ENCODE measurements at places on chromosomes 12 and 14.

GRCh38 chr14:99241325-99242010, 30.5 kb downstream of the BCL11B start:
- H3K27me3 ChIP-seq, result no peaks in the 10 kb centered on the region
- no peak overlapping the region for H3K4me3 ChIP-seq
- DNase-seq, result no peak
- no peak overlapping the region for H3K27ac ChIP-seq

DNA sequence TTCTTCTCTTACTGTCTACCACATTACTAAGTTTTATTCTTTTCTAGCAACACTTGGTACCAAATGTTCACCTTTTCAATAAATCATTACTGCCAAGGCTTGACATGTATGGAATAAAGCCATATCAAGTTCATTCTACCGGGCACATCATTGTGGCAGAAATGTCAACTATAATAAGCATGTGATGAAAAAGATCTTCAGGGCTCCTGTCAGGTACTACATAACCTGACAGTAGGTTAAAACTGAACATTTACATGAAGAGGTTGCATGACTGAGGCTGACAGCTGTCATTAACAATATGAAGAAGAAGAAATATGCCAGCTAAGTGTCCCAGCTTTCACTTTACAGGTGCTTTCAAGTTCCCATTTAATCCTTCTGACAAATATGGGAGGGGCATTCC, 178.9 kb downstream of the KCNH5 start:
- H3K27ac ChIP-seq, result no peak overlapping the region
- H3K4me3 ChIP-seq, result no peak overlapping the region
- H3K27me3 ChIP-seq, result no peaks in the 10 kb centered on the region
- H3K4me1 ChIP-seq, result no peaks in the 10 kb centered on the region
- DNase-seq, result no peak

DNA sequence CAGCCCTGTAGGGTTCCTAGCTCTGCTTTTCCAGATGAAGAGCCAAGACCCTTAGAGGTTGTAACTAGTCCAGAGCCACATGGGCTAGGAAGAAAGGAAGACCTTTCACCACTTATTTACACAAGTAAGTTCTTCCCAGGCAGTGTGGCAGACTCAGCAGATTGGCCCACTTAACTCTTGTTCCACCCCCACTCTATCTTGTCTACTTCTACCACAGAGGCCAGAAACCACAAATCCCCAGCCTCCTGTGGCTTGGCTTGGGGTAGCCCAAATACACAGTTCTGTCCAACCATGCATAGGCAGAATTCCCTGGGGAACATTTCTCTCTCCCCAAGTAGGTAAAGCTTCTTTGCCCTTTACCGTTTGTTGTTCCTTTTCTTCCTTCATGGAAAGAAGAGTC, 383.5 kb downstream of the RGS6 start:
- no peak for DNase-seq
- no peaks in the 10 kb centered on the region for H3K36me3 ChIP-seq
- H3K27me3 ChIP-seq, result no peaks in the 10 kb centered on the region
- H3K4me3 ChIP-seq, result no peak overlapping the region
- no peak overlapping the region for H3K27ac ChIP-seq

DNA sequence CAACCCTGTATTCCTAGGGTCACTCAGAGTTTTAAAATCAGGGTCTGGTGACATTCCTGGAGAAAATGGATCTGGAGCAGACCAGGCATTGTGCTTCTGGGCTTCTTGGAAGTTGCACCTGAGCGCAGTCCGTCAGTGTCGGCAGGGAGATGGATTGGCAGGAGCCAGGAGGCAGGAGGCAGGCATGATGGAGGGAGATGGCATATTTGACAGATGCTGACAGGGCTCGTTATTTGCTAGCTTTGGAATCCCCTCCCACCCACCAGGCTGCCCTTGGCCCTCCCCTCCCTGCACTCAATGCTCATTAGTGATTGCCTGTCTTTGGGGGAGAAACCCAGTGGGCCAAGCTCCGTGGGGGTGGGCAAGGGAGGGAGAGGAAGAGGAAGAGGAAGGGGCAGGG, 4.7 kb downstream of the CISTR start:
- no peak for DNase-seq
- H3K27ac ChIP-seq, result no peak overlapping the region
- no peaks in the 10 kb centered on the region for H3K36me3 ChIP-seq
- no peaks in the 10 kb centered on the region for H3K27me3 ChIP-seq
- H3K4me3 ChIP-seq, result no peak overlapping the region
- peaks cover 4% of the 10 kb centered on the region for H3K4me1 ChIP-seq

DNA sequence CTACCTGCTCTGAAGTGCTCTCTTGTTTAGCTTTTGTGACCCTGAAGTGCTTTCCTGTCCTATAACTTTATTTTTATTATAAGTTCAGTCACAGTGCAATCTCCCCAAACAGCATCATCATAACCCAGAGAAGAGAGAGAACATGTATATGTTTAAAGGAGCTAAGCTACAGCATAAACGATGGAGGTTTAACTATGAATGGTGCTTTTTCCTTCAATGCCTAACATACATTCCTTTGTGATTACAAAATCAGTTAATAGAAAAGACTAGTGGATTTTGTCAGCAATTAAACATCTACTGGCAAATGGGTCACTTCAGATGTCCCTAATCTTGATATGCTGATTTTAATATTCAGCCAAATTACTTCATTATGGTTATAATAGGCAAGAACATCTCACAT, 46.4 kb downstream of the ZFYVE21 start:
- no peaks in the 10 kb centered on the region for H3K27me3 ChIP-seq
- H3K4me3 ChIP-seq, result no peak overlapping the region
- H3K36me3 ChIP-seq, result no peaks in the 10 kb centered on the region
- H3K27ac ChIP-seq, result no peak overlapping the region

DNA sequence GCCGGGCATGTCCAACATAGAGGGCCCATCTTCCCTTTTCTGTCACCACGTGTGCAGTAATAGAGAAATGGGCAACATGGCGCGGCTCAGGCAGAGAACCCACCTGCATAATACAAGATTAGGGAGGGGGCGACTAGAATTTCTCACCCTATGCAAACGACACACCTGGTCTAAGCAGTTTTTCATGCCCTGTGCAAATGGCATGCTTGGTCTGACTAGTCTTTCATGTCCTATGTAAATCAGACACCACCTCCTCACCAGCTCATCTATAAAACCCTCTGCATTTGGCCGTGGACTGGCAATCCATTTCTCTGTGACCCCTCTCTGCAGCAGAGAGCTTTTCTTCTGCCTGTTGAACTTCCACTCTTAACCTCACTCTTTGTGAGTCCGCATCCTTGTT, 180.2 kb upstream of the PZP start:
- no peak for DNase-seq
- no peak overlapping the region for H3K4me3 ChIP-seq
- H3K4me1 ChIP-seq, result peaks cover 8% of the 10 kb centered on the region

DNA sequence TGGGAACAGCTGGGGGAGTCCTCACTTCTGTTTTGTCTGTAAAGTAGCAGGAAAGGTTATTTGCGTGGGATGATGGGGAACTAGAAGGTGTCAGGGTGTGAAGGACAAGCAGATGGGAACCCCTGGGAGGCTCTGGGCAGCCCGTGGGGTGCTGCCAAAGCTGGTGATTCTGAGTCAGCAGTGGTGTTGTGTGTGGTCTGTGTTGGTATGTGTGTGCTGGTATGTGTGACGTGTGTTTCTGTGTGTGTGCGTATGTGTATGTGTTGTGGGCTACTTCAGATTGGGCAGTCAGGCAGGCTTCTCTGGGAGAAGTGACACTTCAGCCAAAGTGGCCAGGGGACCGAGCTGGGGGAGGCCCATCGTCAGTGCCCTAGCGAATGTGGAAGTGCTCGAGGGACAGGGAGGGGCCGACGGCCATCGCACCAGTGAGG, 15.3 kb upstream of the BDKRB2 start:
- no peaks in the 10 kb centered on the region for H3K27me3 ChIP-seq
- H3K4me3 ChIP-seq, result no peak overlapping the region
- no peak for DNase-seq
- no peak overlapping the region for H3K27ac ChIP-seq
- no peaks in the 10 kb centered on the region for H3K36me3 ChIP-seq

DNA sequence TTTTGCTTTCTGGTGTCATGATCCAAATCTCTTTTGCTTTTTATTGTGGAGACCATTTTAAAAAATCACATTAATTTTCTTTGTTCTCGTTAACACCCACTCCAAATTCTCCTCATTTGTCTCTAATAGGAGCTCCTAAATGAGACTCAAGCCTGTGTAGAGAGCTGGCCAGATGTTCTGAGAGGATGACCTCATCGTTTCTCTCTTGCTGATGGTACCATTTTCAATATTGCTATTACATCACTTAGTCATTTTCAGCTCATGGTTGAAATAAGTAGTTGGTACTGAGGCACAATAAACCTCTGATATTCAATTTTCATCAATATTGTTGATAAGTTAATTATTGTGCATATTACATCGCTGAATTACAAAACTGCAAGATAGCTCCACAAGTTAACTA, 31.5 kb downstream of the SPTB start:
- no peak for DNase-seq
- H3K27me3 ChIP-seq, result no peaks in the 10 kb centered on the region
- no peak overlapping the region for H3K4me3 ChIP-seq
- H3K27ac ChIP-seq, result no peak overlapping the region
- no peaks in the 10 kb centered on the region for H3K4me1 ChIP-seq

- no peaks in the 10 kb centered on the region for H3K27me3 ChIP-seq
- no peaks in the 10 kb centered on the region for H3K36me3 ChIP-seq
- H3K27ac ChIP-seq, result no peak overlapping the region
- no peak overlapping the region for H3K4me3 ChIP-seq
- no peak for DNase-seq
Observed at GRCh38 chr14:55339770-55340169, 68.5 kb downstream of the FBXO34 start.

- H3K4me3 ChIP-seq, result no peak overlapping the region
- H3K4me1 ChIP-seq, result no peaks in the 10 kb centered on the region
- H3K27ac ChIP-seq, result no peak overlapping the region
- DNase-seq, result no peak
- H3K27me3 ChIP-seq, result no peaks in the 10 kb centered on the region
- H3K36me3 ChIP-seq, result no peaks in the 10 kb centered on the region
Observed at GRCh38 chr12:46915836-46916235, 90.0 kb upstream of the SLC38A4 start.

DNA sequence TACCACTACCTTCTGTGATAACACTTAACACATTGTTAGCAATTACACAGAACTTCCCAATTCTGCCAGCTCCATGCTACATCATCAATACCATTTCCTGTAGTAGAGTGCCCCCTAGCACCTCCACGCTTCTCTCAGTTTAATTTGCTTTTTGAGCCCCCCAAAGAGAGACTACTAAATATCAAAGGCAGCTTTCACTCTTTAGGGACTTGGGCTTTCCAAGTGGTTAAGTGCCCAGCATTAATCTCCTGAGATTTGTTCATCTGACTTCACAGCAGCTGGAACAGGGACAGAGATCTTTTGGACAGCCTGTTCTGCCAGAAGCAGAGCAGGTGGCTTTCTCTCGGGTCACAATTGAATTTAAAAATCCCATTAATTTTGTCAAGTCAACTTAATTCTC, 954.9 kb downstream of the DIO2 start:
- H3K4me3 ChIP-seq, result no peak overlapping the region
- no peaks in the 10 kb centered on the region for H3K4me1 ChIP-seq
- H3K27ac ChIP-seq, result no peak overlapping the region
- no peak for DNase-seq
- no peaks in the 10 kb centered on the region for H3K27me3 ChIP-seq

DNA sequence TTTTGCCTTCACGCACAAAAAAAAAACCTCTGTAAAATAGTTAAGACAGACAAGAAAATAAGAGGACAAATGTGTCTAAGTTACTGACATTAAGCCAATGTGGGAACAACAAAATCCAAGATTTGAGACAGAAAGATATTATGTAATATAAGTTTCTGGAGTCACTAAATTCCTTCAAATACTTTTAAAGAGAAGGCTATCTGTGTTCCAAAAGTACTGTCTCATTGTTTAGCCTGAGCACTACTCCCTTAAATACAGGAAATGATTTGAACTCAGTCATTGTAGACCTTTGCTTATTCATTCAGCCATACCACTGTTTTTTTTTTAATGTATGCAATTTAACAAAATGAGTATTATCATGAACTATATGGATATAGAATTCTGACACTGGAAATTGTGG, 82.7 kb upstream of the KITLG start:
- H3K36me3 ChIP-seq, result no peaks in the 10 kb centered on the region
- H3K27ac ChIP-seq, result no peak overlapping the region
- DNase-seq, result no peak
- no peaks in the 10 kb centered on the region for H3K27me3 ChIP-seq
- H3K4me3 ChIP-seq, result no peak overlapping the region
- no peaks in the 10 kb centered on the region for H3K4me1 ChIP-seq

Measured in ovary (tissue), 10 donors.